ENCODE measurements at places on chromosomes 4 and X.
A peak's percentile ranks its signal among the peaks of the same experiment; 100 is the strongest.

DNA sequence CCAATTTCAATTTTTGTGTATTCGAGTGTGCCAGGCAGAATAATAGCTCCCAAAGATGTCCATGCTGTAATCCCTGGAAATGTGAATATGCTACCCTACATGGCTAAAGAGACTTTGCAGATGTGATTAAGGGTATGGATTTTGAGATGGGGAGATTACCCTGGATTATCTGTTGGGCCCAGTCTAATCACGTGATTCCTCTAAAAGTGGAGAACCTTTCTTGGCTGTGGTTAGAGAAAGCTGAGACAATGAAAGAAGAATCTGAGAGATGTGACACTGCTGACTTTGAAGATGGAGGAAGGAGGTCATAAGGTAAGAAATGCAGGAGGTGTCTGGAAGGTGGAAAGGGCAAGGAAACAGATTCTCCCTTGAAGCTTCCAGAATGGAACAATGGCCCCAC, 503.5 kb upstream of the PITX2 start:
- no peak for DNase-seq

DNA sequence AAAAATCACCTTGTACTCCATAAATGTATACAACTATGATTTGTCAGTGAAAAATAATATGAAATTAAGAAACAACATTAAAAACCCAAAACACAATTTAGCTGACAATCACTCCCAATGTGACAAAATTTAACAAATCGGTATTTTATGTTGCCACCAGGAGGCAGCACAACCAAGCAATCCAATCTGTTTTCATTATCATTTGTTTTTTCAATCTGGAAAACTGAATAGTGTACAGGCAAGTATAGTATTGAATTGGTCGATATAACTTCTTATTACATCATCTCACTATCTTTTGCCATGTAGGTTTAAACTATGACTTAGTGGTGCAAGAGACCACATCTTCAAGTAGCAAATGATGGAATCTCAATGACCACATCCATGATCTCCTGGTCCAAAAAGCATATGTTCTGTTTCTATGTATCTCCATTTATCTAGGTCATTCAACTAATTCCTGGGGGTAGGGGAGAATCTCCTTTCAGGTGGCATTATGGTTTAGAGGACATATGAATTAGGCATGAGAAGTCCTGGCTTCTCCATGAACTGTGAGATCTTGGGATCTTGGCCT, 112.9 kb upstream of the AGA start:
- DNase-seq = peak; percentile 34

DNA sequence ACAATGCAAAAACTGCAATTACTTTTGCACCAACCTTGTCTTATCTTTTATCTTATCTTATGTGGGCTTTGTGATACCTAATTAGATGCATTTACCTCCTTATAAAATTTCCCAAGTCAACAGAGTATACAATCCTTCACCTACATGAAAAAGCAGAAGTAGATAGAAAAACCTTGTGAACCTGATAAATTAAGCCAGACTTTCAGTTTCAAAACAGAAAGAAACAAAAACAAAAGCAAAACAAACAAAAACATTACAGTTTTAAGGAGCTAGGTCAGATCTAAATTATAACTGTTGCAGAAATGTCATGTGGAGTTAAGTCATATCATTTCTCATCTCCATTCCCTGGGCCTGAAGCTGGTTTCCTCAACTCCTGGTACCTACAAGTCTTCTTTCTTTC, 24.9 kb upstream of the CXXC4 start:
- DNase-seq = no peak

GRCh38 chrX:19906293-19906692, 18.9 kb upstream of the SH3KBP1 start:
- DNase-seq = no peak

DNA sequence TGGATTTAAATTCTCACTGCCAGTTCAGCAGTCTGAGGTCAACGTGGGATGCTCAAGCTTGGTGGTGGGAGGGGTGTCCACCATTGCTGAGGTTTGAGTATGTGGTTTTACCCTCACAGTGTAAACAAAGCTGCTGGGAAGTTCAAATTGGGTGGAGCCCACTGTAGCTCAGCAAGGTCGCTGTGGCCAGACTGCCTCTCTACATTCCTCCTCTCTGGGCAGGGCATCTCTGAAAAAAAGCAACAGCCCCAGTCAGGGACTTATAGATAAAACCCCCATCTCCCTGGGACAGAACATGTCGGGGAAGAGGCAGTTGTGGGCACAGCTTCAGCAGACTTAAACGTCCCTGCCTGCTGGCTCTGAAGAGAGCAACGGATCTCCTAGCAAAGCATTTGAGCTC, 14.9 kb upstream of the RRAGB start:
- peak; percentile 27 for DNase-seq

GRCh38 chr4:124904723-124905388, 192.3 kb upstream of the ANKRD50 start:
- DNase-seq = peak; percentile 10

GRCh38 chr4:24192018-24192641, 302.3 kb upstream of the PPARGC1A start:
- DNase-seq = no peak

- peak; percentile 82 for DNase-seq
Observed at GRCh38 chr4:42282081-42282901, 115.0 kb upstream of the SHISA3 start.

GRCh38 chr4:80265571-80266252, 752 bp upstream of the FGF5 start:
- peak; percentile 76 for DNase-seq

GRCh38 chr4:80367737-80368136, 32.2 kb downstream of the CFAP299 start:
- peak; percentile 12 for DNase-seq

GRCh38 chr4:119657111-119657611, 28.6 kb upstream of the PDE5A start:
- peak; percentile 67 for DNase-seq

- peak; percentile 22 for DNase-seq
Observed at GRCh38 chrX:56803850-56804681, 75.0 kb downstream of the NBDY start.

DNA sequence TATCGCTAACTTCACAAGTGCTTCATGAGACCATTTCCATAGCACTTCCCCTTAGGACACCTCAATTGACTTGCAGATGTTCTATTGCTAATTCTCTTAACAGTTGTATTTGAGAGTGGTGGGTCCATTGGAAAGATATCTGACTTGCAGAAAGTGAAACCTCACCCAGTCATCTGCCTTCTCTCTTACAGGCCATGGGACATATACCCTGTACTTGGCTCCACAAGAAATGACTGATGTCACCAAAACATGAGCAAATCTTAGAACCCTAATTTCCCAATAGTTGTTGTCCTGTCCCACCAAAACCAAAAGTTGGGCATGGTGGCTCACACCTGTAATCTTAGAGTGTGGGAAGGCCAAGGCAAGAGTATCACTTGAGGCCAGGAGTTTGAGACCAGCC, 101.9 kb upstream of the MAML3 start:
- DNase-seq = no peak

GRCh38 chr4:24352112-24352511, 232.2 kb downstream of the DHX15 start:
- DNase-seq = no peak

GRCh38 chr4:5827108-5828004, 65.5 kb downstream of the CRMP1 start:
- DNase-seq = peak; percentile 12

DNA sequence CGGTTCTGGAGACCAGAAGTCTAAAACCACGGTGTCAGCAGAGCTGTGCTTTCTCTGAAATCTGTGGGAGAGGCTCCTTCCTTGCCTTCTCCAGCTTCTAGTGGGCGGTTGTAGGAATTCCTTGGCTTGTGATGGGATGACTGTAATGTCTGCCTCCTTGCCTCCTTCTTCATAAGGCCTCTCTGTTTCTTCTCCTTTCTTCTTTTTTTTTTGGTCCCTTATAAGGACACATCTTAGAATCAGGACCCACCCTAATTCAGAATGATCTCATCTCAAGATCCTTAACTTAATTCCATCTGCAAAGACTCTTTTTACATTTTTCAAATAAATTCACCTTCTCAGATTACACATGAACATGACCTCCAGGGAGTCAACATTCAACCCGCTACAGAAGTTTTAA, 186.9 kb downstream of the STK32B start:
- peak; percentile 42 for DNase-seq

- DNase-seq = peak; percentile 56
Observed at GRCh38 chr4:121938282-121939092, 13.4 kb downstream of the TRPC3 start.

GRCh38 chr4:182277377-182277776, 34.2 kb downstream of the TENM3 start:
- peak; percentile 61 for DNase-seq

DNA sequence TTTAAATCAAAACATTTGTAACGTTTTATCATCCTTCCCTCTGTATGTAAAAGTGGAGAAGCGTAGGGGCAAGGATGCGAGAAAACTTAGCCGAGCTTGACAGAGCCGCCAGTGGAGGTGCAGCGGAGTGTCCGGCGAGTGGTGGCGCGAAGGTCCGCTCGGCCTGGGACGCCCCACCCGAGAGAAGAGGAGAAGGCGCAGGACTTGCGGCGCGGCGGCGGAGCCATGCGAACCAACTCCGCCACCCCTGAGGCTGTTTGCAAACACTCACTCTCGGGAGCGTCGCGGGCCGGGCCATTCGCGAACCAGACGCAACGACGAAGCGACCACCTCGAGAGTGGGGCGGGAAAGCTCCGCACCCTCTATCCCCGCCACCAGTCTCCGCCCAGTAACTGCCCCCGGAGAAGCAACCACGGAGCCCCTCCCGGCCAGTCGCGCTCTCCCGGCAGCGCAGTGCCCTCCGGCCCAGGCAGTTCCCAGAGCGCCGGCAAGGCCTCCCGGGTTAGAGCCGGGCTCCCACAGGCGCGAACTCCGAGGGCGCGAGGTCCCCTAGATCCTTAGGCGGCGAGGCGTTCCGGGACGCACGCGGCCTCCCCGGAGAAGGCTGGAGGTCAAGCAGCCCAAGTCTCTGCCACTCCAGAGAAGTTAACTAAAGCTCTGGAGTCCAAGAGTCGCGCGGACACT, 2.3 kb upstream of the MAB21L2 start:
- DNase-seq = peak; percentile 52

DNA sequence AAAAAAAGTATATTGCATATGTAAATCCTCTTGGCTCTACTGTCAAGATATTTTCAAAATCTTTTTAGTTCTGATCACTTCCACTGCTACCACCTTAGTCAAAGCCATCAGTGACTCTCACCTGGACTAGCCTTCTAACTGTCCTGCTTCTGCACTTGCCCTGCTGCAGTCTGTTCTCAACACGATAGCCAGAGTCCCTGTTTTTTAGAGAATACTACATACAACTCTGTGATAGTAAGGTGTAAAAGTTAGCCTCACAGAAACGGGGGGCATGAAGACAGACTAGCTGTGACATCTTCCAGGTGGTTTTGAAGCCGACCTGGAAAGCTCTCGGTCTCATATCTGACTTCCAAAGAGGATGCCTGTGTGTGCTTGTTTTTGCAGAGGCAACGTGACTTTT, 24.7 kb downstream of the EIF2S3 start:
- DNase-seq = no peak

GRCh38 chr4:159191989-159192388, 89.1 kb downstream of the RAPGEF2 start:
- DNase-seq = peak; percentile 72

GRCh38 chr4:83504503-83504902, 19.6 kb upstream of the ABRAXAS1 start:
- DNase-seq = no peak

GRCh38 chr4:72779241-72779640, 210.2 kb upstream of the ADAMTS3 start:
- DNase-seq = peak; percentile 52

DNA sequence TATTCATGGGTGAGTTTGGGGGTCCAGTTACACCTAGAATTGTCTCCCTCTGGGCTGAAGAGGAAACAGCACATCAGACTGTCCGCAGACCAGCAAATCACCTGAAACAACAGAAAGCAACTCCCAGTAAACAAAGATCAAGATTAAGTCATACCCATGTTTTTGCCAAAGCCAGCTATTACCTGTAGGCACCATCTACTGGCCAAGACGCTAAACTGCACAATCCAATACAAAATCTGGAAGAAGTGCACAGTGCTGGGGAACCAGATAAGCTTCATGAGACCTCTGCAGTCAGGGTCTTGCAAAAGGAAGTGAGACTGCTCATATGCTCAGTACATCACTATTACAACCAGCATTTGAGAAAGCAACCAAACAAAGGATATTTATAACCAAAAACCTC, 157.5 kb upstream of the ITM2A start:
- DNase-seq = no peak

DNA sequence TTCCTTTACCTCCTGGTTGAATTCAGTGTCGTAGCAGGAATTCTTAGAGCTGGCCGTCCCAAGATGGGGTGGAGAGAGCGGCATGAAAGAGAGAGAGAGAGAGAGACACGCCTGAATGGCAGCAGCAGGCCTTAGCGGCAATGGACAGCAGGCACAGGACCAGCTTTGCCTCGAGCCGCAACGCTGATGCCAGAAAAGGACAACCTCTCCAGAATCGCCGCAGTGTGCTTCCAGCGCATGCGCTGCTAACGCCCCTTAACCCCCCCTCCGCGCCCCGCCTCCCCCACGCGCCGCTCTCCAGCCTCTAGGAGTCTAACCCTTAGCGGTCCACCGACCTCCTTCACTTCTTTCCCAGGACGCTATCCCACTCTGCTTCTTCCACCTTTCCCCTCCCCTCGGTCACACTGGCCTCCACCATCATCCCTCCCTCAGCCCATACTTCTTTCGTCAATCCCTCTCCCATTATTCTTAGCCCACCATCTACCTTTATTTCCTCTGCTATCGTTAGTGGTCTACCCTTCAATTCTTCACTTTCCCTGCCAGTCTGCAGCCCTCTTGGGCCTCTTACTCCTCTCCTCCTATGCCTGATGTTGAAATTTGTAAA, 10.5 kb upstream of the ZCCHC13 start:
- peak; percentile 85 for DNase-seq

DNA sequence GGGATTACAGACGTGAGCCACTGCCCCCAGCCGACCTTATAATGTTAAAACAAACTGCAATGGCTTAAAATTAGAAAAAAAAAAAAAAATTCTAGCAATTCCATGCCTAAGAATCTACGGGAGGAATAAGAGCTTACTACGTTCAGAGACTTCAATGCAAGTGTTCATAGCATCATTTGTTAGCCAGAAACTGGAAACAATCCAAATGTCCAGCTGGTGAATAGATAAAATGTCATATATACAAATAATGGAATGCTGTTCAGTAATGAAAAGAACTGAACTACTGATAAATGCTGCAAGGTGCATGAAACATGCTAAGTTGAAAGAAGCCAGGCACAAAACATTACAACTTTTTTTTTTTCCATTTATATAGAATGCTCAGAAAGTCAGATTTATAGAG, 5.3 kb downstream of the EXOSC9 start:
- DNase-seq = no peak

DNA sequence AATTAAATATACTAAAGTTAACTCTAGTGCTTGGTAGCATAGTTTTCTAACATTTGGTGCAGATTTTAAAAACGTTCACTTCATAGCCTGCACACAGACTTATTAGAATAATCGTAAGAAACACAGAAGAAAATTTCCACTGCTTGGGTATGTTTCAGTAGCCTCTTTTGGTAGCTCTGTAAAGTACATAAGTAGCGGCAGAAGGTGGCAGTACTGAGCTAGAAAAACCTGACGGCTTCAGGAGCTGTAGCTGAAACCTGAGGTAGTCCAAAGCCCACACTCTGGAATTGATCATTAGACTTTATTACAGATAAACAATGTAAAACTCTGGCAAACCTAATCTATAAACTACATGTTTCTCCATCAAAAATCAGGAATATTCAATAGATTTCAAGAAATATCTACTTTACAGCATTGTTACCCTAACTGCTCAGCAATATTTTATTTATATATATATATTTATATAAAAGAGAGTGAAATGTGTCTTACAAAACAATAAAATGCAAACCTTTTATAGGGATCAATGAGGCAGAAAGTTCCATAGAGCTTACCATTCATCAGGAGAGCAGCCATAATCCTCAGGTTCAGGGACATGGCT, 88.2 kb downstream of the ATP8A1 start:
- DNase-seq = peak; percentile 64

GRCh38 chr4:107989162-107989536, 540 bp upstream of the HADH start:
- DNase-seq = no peak
